Natural killer cell treated with Interleukin-12 subunit alpha and Interleukin-12 subunit beta and Interleukin-15 and Interleukin-18, amount 100 ng/mL, for 72 hours (primary cell): ENCODE measurements at places on chromosomes 13 and 19.

GRCh38 chr19:7554990-7555864 lies 19.7 kb downstream of the PNPLA6 start:
- DNase-seq: no peak

- DNase-seq: no peak
Measured at GRCh38 chr19:34507414-34508067, 26.0 kb downstream of the WTIP start.

- DNase-seq: no peak
Measured at GRCh38 chr13:94711561-94712286, 621 bp downstream of the SOX21 start.

DNA sequence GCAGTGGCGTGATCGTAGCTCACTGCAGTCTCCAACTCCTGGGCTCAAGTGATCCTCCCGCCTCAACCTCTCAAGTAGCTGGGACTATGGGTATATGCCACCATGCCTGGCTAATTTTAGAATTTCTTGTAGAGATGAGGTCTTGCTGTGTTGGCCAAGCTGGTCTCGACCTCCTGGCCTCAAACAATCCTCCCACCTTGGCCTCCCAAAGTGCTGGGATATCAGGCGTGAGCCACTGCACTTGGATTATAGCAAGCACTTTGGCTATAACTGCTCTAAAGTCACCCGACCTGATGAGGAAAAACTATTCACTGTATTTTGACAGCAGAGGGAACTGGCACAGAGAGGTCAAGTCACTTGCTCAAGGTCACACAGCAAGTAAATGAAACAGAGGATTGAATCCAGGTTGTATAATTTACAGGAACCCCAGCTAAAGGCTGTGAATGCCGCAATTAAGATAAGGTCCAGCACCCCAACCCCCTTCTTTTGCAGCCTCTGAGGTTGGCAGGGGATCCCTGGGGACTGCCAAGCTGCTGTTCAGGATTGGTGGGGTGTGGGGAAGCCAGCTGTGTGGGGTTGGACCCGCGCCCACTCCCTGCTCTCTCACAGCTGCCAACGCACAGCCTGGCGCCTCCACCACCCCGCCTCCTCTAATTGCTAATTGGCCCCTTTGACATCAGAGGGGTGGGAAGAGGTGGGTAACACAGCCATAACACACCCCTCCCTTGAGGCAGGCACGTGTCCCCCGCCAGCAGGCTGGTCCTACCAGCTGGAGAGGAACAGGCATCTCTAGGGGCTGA lies 6.0 kb downstream of the TMIGD2 start:
- no peak for DNase-seq

- no peak for DNase-seq
Measured at GRCh38 chr13:79770056-79770455, 289.1 kb downstream of the NDFIP2 start.

- DNase-seq: no peak
Measured at GRCh38 chr13:106286811-106287210, 248.7 kb downstream of the EFNB2 start.
